Muscle of arm (tissue), 14 donors: ENCODE measurements at places on chromosomes 7 and 10.

DNA sequence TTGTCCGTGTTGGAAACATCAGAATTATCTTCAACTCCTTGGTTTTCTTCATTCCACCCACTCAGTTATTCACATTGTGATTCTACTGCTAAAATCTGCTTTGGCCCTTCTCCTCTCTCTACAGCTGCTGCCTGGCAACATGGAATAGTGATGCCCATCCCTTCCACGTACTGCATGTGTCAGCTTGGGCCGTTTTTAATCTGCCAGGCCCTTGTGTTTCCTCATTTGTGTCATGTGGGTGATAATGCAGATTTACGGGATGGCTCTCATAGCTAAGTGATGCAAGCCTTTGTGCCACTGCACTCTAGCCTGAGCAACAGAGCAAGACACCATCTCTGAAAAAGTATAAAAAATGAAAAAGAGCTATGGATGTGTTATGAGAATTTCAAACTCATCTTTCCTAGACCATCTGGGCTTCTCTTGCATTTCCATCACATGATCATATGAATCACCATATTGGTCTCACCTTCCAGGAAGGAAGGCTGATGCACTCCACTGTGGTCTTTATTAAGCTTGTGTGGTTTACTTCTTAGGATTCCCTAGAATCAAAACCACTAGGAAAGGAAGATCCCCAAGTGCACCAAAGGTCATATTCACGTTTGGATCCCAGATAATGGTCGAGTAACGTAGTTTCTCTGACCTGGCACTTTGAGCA is 20.6 kb upstream of the CELF2 start:
- DNase-seq: no peak

DNA sequence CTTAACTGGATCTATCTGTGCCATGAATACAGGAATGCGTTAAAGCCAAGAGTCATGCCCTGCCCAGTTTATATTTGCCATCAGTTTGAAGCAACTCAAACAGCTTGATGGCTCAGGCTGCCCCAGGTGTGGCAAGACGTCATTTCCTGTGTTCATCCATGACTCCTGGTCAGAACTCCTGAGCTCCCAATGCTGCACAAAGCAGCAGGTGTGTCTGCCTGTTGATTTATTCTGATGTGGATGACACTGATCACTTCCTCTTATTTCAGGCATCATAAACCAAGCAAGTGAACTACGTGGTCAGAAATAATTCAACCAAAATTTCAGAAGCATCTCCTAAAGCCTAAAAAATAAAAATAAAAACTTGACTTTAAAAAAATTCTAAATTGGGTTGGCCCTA is 68.5 kb downstream of the EZH2 start:
- DNase-seq: no peak

GRCh38 chr10:78577712-78578111 is 491.1 kb upstream of the ZMIZ1 start:
- DNase-seq: no peak

DNA sequence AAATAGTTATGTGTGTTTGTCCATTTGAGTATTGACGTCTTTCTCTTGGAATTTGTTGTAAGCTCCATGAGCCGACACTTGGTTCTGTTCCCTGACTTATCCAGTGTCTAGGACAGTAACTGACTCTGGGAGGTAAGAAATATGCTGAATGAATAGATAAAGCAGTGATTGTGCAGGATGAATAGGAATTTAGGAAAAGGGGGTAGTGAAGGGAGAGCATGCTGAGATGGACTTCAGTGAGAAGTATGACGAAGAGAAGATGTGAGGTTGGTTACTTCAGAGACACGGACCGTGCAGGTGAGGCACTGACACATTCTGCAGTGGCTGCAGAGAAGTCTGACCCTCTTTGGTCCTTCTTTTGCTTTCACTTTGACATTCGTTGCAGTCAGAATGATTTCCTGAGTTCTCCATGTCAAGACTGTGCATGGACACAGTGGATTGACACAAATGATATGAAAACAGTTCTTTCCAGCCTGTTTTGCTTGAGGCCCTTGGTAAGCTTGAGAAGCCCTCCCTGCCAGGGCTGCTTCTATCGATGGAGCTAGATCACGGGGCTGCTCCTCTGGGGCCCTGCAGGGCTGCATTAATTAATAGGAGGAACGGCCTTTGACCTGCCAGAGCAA is 261.5 kb upstream of the SORCS1 start:
- no peak for DNase-seq

- peak; percentile 56 for DNase-seq
These were observed 156.8 kb upstream of the PHYHIPL start for GRCh38 chr10:59019603-59020002.

DNA sequence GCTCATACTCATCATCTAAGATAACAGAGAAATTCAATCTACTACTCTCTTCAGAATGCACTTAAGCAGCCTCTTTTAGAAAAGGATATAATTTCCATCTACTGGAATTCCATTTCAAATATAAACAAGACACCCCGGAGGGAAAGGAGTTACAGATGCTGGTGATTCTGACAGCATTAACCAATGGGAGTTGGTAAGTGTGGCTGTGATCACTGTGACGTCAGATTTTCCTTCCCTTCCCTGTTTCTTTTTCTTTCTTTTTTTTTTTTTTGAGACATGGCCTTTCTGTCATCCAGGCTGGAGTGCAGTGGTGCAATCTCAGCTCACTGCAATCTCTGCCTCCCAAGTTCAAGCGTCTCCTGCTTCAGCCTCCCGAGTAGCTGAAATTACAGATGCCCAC is 106.6 kb downstream of the ACTR3B start:
- DNase-seq: no peak

- DNase-seq: no peak
These were observed 66.1 kb downstream of the PCGF5 start for GRCh38 chr10:91286572-91286971.

DNA sequence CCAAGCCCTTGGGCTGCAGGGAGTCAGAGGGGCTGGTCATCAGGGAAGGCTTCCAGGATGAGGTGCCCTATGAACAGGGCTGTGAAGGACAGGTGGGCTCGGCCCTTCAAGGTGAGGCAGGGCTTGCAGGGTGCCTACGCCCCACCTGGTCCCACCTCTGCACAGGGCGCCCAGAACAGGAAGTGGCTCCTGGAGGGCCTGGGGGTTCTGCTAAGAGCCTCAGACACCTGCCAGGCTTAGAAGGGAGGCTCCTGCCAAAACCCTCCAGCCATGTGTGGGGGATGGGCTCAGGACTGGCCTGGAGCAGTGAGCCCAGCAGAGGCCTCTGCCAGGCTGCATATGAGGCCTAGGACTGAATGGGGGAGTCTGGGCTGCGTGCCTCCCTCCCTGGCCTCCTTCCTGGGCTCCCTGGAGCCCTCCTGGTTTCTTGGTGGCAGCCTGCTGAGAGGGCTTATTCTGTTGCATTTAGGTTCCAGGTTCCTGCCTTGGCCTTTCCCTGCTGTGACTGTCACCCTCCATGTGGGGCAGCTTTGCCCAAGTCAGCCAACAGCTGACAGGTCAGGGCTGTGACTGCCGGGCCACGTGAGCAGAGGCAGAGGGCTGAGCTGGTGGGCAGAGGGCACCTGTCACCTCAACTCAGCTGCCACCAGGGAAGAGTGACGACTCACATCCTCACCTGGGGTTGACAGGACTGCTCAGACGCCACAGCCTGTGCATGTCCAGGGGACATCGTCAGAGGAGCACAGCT is 45.2 kb upstream of the MSMB start:
- DNase-seq: no peak

- DNase-seq: no peak
These were observed 14.1 kb downstream of the RNF32 start for GRCh38 chr7:156654511-156655234.

- DNase-seq: no peak
These were observed 28.3 kb downstream of the WDR86 start for GRCh38 chr7:151381348-151382078.
